ENCODE measurements at places on chromosomes 5 and 9.

GRCh38 chr5:91311697-91312501 is 71.2 kb downstream of the ARRDC3 start:
- peak; percentile 25 for DNase-seq

- no peak for DNase-seq
Observed at GRCh38 chr5:96200641-96201040, 232.4 kb downstream of the PCSK1 start.

DNA sequence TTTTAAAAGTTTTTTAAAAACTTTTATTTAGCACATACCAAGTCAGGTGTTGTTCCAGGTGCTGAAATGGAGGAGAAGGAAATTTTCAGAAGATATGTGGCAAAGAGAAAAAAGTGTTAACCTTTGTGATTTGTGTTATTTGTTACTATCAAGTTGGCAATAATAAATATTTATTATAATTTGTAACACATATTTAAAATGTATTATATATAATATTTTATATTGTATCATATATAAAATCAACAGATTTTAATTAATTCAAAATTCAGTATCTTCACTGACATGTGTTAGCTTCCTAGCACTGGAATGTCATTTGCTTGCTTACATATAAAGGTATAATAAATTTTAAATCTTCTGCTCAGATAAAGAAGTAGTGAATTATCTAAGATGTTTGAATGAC is 71.5 kb downstream of the STK32A start:
- no peak for DNase-seq

DNA sequence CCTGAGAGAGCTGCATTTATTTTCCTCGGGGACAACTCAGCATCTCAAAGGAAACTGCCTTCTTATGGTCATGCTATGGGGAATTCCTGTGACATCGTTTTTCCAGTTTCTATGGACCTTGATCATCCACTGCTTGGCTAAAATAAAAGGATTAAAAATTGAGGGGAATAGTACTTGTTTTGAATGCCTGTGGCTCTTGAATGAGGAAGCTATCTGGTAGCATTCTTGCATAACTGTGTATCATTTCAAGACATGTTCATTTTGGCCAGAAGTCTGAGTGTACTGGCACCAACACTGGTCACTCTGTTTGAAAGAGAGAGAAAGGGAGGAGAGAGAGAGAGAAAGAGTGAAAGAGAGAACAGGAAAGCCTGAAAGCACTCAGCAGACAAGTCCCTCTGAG is 116.7 kb downstream of the DOCK2 start:
- no peak for DNase-seq

DNA sequence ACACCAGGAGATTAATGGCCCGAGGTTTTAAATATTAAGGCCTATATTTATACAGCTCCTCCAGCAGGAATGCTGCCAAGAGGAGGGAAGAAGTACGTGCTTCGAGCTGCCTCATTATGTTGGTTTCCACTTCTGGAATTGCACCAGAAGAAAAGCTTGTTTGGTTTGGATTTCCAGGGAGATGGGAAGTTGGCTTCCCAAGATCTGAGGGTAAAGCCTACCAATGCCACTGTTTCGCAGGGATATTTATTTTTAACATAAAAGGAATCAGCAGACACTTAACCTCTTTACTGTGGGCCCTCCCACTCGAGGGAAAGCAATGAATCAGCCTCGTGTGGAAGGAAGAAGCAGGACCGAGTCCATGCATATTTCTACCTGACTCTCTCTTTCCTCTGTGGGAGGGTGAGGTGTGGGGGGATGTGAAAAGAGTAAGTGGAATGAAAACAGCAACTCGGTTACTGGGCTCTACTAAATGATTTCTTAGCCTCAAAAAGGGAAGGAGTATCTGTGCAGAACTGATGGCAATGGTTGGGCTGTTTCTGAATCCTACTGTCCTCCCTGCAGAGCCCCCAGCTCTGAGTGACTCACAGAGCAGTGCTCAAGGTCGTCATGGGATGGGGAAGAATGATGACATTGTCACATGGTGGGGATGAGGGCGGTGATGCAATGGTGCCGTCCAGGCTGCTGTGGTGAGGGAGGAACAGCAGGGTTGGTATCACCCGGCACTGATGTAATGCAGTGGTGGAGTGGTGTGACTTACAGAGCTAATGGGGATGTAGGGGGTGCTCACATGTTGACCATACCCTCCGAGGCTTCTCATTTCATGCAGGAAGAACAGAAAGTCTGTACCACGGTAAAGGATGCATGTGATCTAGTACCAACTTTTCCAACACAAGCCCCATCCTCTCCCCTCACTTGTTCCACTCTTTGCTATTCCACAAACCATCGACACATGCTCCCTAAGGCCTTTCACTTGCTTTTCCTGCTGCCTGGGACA is 215.0 kb upstream of the PANK3 start:
- DNase-seq = no peak

DNA sequence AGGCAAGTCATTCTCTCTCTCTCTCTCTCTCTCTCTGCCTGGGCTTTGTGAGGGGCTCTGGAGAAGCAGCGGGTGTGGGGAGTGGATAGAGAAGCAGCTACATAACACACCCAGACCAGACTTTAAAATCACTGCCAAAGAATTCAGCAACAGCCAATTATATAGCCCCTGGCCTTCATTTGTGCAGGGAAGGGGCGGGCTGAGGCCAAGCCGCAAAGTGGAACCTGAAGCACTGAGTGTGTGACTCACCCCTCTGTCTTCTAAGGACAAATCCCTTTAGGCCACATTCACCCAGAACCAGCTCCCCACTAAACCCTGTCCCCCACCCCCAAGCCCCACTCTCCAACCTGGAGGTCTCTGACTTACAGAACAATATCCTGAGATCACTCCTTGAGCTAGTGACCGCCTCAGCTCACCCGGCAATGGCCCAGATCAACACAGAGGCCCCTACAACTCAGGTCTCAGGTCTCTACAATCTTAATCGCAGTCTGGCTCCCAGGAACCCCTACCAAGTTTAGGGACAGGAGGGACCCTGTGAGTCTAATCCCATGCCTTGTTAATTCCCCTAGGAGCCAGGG is 6.0 kb downstream of the B4GALT1 start:
- no peak for DNase-seq

DNA sequence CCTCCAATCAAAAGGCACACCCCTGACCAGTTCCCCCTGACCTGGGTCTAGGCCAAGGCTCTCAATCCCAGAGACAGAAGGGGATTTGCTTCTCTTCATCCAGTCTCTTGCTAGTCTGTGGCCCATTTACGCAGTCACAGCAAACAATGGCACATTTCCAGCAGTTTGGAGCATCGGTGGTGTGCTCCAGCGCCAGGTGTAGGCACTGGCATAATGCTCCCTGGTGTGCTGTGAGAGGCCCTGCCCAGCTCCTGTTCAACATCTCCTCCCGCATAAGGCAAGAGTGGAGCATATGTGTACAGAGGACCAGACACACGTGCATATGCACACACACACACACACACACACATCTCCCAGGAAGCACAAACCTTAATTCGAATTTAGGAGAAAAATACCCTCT is 79.5 kb upstream of the ERCC6L2 start:
- DNase-seq = no peak

GRCh38 chr9:77705636-77706035 is 57.5 kb upstream of the GNA14 start:
- no peak for DNase-seq

DNA sequence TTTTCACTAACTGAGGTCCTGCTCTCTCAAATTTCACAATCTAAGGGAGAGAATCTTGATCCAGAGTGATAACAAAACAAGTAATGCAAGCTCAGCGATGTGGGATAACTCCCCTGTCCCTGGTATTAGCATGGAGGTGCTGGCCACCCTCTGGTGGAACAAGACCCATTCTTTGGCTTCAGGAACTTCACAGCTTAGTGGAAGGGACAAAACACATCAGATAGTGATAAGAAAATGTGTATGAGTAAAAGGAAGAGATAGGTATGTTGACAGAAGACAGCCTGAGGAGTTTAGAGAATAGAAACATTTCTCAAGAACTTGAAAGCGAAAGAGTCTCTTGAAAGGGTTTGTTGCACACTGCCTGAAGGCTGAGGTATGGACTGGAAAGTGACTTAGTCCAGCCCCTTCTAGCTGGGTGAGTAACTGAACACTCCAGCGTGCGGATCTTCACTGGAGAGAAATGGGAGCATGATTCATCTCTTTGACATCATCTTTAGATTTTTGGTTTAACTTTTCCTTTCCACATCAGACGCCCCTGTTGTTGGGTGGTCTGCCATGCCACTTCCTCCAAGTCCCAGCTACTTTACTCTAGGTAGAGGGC is 25.4 kb upstream of the ZSWIM6 start:
- DNase-seq = no peak

DNA sequence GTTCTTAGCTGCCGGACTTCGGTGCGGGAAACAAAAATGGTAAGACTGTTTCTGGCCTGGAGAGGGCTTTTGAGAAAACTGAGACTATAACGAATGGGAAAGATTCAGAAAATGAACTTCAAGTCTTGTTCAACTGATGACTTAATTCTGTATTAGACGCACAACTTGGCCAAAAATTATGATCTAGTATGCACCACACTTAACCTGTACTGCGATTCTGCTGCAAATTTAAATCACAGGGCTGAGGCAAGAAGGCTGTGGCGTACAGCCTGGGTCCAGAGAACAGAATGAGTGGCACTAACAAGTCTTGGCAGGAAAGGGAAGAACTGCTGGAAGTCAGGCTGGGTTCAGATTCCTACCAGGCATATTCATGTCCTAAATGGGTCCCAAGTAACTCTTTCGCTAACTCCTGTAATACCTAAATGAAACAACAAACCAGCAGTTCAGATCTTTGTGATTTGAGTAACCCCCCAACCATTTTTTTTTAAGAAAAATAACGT is 781 bp upstream of the COL23A1 start:
- DNase-seq = no peak

- DNase-seq = no peak
Observed at GRCh38 chr9:113355040-113355596, 5.8 kb downstream of the BSPRY start.

DNA sequence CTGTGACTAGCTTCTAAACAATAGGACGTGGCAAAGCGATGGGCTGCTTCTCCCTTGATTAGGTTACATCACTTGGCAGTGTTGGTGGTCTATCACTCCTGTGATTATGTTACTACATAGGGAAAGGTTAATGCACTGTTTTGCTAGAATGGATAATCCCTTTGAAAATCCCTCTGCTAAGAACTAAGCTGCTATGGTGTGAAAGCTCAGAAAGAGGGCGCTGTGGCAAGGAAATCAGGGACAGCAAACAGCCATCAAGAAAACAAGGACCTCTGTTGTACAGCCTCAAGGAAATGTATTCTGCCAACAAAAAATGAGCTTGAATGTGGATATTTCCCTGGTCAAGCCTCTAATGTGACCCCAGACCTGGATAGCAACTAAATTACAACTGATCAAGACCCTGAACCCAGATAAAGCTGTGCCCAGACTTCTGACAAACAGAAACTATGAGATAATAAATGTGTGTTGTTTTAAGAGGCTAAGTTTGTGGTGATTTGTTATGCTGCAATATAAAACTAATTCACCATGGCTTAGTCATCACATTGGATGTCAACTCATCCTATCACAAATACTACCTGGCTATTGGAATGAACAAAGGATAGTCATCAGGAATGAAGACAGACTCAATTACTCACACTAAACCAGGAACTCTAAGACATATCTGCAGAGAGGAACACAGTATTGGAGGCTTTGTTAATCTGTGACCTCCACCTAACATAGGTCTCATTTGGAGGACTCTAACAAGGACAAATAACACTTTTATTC is 1215.9 kb downstream of the EFNA5 start:
- no peak for DNase-seq

- no peak for DNase-seq
Observed at GRCh38 chr5:112854651-112855050, 6.4 kb upstream of the SRP19 start.

GRCh38 chr5:9947225-9947714 is 302.4 kb downstream of the ATPSCKMT start:
- no peak for DNase-seq

DNA sequence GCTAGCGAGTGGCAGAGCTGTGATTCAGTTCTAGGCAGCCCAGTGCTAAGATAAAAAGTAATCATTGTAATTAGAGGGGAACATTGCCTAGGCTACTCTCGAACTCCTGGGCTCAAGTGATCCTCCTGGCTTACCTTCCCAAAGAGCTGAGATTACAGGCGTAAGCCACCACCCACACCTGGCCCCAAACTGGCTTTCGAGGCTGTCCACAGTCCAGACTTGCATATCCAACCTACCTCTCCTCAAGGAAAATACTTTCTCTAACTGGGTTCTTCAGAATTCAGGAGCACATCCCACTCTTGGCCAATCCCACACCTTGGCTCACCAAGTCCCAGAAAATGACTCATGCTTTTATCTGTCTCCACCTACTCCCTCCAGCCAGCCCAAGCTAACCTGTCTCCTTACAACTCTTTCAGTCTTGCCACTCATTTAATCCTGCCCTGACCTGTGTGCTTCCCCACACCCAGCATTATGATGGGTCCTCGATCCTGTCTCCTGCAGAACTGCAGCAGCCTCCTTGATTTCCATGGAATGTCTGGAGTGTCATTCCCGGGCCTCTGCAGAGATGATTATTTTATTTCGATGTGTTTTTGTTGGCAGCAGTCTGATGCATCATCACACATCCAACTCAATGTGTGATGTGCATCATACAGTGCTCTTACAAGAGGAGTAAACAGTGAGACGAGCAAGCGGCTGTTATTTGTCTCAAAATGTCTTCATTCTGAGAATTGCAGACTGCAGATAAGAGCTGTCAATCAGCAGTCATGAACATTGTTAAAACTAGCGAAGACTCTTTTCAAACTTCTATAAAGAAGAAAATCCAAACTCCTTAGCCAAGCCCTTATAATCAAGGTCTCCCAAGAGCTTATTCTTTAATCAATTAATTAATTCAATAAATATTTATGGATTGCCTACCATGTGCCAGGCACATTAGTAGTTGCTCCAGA is 167.3 kb downstream of the SEC61B start:
- no peak for DNase-seq

DNA sequence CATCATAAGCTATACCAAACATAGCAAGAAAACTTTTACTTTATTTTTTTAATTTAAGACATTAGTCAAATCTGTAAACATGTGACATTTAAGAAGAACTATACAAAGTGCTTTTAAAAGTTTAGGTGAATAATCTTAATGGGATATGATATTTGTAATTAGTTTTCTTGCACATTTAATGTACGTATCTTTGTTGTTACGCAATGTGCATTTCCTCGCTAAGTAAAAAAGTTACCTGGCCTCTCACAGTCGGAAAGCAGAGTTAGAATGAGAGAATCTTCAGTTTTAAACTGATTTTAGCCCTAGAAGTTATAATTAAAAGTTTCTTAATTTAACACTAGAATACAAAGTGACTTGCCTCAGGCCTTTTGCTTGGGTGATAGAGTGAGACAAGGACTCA is 589.8 kb downstream of the DMRTA1 start:
- DNase-seq = no peak

GRCh38 chr5:24363789-24364481 is 280.8 kb downstream of the CDH10 start:
- no peak for DNase-seq

Data from esophagus squamous epithelium (tissue), 5 donors.